Naive B cell (primary cell): ENCODE measurements at places on chromosomes 11 and 22. TPM values are rescaled to one million over a fixed set of nuclear protein-coding genes. Genes with fewer than 3 reads are reported as not detected.

GRCh38 chr11:117074119-117074518 is 24.1 kb downstream of the SIK3 start:
- peak; percentile 38 for DNase-seq

- peak; percentile 59 for DNase-seq
Measured at GRCh38 chr22:41862530-41863266, 29.8 kb downstream of the SREBF2 start.

GRCh38 chr11:67356864-67357561 is 3.7 kb upstream of the POLD4 start:
- peak; percentile 66 for DNase-seq

GRCh38 chr11:68335683-68336082 is 23.3 kb downstream of the LRP5 start:
- DNase-seq: no peak

- DNase-seq: no peak
Measured at GRCh38 chr11:19727246-19727645, 14.6 kb downstream of the NAV2 start.

DNA sequence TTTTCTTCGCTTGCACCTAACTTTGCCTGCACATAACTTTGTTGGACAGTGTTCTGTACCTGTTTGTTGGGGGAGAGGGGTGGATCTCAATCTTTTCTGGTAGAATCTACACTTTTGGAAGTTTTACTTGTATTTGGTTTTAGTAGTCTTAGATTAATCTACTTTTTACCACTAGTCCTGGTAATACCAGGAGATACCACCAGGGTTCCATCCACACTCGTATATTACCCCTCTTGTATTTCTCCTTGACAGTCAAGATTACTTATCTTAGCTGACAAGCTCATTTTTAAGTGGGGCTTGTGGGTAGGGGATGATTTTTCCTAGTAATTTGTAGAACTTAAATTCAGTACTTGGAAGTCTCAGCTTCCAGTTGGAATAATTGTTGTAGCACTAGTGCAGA is 37.3 kb upstream of the TECTA start:
- DNase-seq: no peak

DNA sequence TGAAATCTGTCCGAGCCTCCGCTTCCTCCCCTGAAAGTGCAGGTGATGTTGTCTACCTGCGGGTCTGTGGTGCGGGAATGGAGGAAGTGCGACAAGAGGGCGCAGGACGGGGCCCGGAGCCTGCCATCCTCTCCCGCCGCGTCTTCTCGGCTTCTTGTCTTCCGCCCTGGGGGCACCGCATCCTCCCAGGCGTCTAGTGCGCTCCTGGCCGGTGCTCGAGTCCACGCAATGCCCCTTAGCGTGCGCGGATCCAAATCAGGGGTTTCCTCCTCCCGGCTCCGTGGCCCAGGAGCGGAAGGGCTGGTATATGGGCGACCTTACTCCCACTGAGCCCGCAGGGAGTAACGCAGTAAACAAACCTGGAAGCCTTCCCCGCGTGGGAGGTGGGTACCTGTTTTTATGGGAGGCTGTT is 405 bp downstream of the SFI1 start:
- DNase-seq: no peak

- no peak for DNase-seq
Measured at GRCh38 chr11:62115085-62115694, 8.6 kb upstream of the INCENP start.

DNA sequence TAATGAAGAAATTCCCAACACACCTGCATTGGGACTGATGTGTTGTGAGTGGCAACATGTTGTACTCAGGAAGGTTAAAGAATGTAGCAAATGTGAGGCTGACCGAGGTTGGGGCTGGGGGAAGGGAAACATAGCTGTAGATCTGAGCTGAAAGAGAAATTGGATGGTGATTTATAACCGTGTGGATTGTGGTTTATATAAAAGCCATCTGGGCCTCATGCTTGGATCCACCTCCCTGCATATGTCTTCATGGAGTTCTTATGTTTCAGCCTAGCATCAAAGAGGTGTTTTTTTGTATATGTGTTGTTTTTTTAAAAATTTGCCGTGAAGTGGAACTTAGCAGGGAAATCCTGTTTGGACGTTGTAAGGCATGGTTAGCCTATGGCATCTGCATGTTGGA is 141.3 kb downstream of the NAV2 start:
- DNase-seq: no peak

- no peak for DNase-seq
Measured at GRCh38 chr11:129048911-129049310, 106.2 kb upstream of the TP53AIP1 start.

DNA sequence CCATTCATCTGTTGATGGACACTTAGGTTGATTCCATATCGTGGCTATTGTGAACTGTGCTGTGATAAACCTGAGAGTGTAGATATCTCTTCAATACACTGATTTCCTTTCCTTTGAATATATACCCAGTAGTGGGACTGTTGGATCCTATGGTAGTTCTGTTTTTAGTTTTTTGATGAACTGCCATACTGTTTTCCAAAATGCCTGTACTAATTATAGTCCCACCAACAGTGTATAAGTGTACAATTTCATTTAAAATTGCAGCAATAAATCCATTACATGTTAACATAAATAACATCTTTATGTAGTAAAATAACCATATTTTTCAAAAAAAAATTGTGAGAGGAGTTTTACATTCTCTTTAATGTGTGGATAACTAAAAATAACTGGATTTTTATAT is 65.0 kb upstream of the SYT9 start:
- DNase-seq: no peak

GRCh38 chr22:20607157-20607907 is 99.9 kb downstream of the MED15 start:
- DNase-seq: no peak

DNA sequence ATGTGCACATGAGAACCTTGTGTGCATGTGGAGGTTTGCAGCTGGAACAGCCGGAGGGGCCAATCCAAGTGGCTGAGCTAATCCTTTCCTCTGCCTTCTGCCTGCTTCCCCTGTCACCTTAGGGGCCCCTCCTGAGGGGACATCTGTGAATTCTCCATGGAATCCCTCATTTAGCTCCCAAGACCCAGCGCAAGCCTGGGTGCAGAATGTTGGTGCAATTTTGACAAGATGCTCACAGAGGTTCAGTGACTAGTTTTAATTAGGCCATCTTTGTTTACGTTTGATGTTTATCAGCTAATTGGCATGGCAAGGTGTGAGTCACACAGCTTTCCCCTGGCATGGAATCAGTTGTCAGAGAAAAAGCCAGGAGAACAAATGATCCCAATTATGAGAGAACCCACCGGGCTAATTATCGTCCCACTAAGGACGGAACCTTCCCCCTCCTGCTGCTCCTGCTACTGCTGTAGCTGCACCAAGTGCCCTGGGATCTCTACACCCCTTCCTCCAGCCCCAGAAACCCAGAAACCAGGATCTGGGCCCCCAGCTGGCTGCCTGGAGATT is 63.6 kb upstream of the PAX6 start:
- DNase-seq: no peak

GRCh38 chr22:37187552-37187890 is 526 bp downstream of the C1QTNF6 start:
- DNase-seq: no peak

GRCh38 chr11:74615311-74615710 is 22.9 kb downstream of the POLD3 start:
- DNase-seq: no peak

GRCh38 chr11:130980071-130980862 is 64.0 kb upstream of the SNX19 start:
- DNase-seq: no peak

DNA sequence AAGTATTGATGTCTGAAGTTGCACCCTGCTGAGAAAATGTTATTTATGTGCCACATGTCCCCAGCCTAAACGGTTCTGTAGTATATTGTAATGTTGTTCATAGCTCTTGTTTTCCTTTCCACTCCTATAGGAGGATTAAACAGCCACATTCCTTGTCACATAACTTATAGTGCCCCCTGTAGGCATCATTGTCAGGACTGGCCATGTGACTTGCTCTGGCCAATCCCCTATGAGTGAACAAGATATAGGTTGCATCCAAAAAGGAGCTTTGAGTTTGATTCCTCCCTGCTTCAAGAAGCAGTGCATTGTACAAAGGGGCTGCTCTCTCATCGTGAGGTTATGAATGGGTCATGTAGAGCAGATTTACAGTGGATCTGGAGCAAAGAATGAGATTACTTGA is 717.6 kb upstream of the ANO5 start:
- DNase-seq: no peak

DNA sequence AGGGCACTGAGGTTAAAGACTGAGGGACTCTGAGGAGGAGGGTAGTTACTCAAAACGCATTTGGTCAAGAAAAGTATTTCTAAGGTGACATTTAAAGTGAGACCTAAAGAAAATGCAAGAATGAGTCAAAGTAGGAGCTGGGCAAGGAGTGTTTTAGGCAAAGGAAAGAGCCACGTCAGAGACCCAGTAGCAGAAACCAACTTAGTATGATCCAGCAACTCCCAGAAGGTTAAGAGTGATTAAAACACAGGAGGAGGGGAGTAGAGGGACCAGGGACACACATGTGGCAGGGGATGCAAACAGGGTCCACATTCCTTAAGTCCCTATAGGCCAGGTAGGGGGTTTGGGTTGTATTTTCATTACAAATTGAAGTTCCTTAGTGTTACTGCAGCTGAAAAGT is 24.3 kb upstream of the CCDC34 start:
- DNase-seq: no peak

DNA sequence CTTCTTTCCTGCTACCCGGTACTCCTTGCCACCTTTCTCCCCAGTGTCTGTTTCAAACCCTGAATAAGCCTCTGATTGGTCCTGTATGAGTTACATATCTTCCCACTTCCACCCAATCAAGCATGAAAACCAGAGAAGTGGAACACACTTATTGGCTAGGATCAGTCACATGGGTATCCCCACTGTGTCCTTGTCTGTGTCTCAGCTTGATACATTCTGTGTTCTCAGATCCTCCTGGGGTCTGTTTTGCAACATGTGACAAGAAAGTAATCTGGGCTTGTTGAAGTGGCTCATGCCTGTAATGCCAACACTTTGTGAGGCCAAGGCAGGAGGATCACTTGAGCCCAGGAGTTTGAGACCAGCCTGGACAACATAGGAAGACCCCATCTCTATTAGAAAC is 23.9 kb downstream of the MCHR1 start:
- no peak for DNase-seq

DNA sequence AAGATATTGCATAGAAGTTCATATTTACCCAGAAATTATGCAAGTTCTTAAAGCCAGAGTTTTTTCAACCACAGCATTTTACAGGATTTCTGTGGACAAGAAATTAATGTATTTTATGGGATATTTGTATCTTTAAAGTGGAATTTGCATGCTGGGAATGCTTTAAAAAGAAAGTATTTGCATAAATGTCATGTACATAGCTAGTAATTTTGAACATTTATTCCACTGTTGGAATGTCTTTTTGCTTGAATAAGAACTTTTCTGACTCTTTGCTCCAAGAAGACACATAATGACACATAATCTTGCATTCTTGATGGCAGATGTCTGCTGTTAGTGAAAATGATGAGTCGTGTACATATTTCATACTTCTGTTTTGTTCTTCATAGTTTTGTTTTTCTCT is 66.6 kb downstream of the ATXN10 start:
- no peak for DNase-seq

GRCh38 chr11:2591805-2592204 is 108.0 kb downstream of the KCNQ1OT1 start:
- no peak for DNase-seq

- no peak for DNase-seq
Measured at GRCh38 chr11:33151399-33151798, 9.9 kb downstream of the CSTF3 start.

DNA sequence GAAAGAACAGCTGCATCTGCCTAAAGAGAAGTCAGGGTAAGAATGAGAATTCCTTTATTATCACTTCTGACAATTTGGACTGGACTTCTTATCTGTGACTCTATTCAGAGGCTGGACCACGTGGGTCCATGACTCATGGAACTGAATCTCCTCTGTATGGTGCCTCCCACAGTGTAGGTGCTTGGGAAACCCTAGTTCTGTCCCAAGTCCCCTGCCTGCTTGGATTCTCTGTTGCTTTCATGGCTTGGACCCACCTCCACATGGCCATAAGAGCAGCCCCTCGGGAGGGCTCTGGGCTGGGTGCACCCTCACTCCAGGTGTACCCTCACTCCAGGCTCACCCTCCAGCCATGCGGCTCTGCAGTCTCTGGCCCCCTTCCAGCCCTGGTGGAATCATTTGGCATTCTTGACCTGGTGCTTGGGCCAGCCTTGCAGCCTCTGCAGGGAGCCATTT is 153.4 kb downstream of the CACNA1I start:
- DNase-seq: no peak

- DNase-seq: no peak
Measured at GRCh38 chr11:134949121-134950090, 537.4 kb upstream of the B3GAT1 start.

DNA sequence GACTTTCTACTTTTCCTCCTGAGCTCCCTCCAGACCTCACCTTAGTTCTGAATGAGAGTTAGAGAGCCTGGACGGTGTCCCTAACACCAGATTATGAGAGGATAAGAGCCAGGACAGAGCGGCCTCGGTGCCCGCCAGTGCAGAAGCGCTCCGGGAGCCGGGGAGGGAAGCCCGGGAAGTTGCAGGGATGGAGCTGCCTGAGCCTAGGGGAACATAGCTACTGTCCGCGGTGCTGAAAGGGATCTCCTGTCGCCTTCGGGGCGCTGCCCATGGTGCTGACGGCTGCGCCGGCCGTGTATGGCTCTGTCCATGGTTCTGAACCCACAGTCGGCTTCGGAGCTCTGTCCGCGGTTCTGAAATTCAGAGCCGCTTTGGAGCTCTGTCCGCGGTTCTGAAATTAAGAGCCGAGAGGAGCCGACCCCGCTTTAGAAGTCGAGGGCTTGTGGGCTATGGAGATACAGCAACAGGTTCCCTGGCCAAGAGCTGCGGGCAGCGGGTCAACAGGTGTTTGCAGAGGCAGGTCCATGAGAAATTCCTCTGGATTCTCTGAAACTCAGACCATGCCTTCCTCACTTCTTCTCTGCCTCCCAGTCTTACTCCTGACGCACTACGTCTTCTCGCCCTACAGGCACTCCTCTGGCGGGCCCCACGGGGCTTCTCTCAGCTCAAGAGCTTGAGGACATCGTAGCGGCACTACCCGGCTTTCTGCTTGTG is 814 bp downstream of the NPAS4 start:
- DNase-seq: peak; percentile 80

The PRMT3 gene
- polyA plus RNA-seq: 5.8 TPM

The RFPL2 gene
- polyA plus RNA-seq: not detected

The BTBD18 gene
- polyA plus RNA-seq: 1.4 TPM

The C1QTNF5 gene
- polyA plus RNA-seq: not detected

The TMEM225 gene
- polyA plus RNA-seq: not detected

The PARVG gene
- 151 TPM for polyA plus RNA-seq

The DNAJB7 gene
- polyA plus RNA-seq: 0.16 TPM

The CCDC89 gene
- not detected for polyA plus RNA-seq

The LRRC10B gene
- not detected for polyA plus RNA-seq

The GAS2L1 gene
- 0.64 TPM for polyA plus RNA-seq

The GRM5 gene
- not detected for polyA plus RNA-seq

The RASSF10 gene
- polyA plus RNA-seq: not detected

The GLYATL1 gene
- 0.15 TPM for polyA plus RNA-seq

The ART5 gene
- polyA plus RNA-seq: not detected

The IGF2 gene
- polyA plus RNA-seq: not detected
